A375 (cell line): ENCODE measurements at places on chromosomes 7 and 10. TPM values are rescaled to one million over a fixed set of nuclear protein-coding genes. Genes with fewer than 3 reads are reported as not detected.

The UBE3C gene
- total RNA-seq = 61.0 and 66.0 TPM in 2 replicates

The NPFFR1 gene
- total RNA-seq = not detected in 2 replicates

The EPHB6 gene
- not detected in 2 replicates for total RNA-seq

The NME8 gene
- total RNA-seq = not detected in 2 replicates

The PIP gene
- not detected in 2 replicates for total RNA-seq

The PPP1R17 gene
- not detected in 2 replicates for total RNA-seq

The HMX3 gene
- total RNA-seq = 3.5 and 6.3 TPM in 2 replicates

The CLDN3 gene
- not detected in 2 replicates for total RNA-seq

The KNDC1 gene
- total RNA-seq = under 0.01 and 0.19 TPM in 2 replicates

The TEX47 gene
- total RNA-seq = not detected in 2 replicates

The ASIC3 gene
- total RNA-seq = 0.74 and 3.7 TPM in 2 replicates

The ZNF277 gene
- total RNA-seq = 15.6 and 21.2 TPM in 2 replicates

The PLXDC2 gene
- total RNA-seq = 4.6 TPM in 2 replicates

The TAF6 gene
- 37.5 and 39.6 TPM in 2 replicates for total RNA-seq

The TSPAN15 gene
- 0.98 and 1.2 TPM in 2 replicates for total RNA-seq

The PSD gene
- total RNA-seq = 0.11 and 1.0 TPM in 2 replicates

The LFNG gene
- total RNA-seq = 2.8 and 4.9 TPM in 2 replicates

The ACHE gene
- 0.29 TPM in 1 of 2 replicates, not detected in the other for total RNA-seq

The FAM20C gene
- 87.9 and 98.0 TPM in 2 replicates for total RNA-seq

The CC2D2B gene
- 0.24 TPM in 1 of 2 replicates, not detected in the other for total RNA-seq

The KLLN gene
- 0.29 and 0.49 TPM in 2 replicates for total RNA-seq

The AKR1D1 gene
- not detected in 2 replicates for total RNA-seq

The PLXNA4 gene
- 0.45 TPM in 1 of 2 replicates, not detected in the other for total RNA-seq

The MPP7 gene
- total RNA-seq = 2.2 and 3.4 TPM in 2 replicates
